Bronchial epithelial cell (primary cell): ENCODE measurements at places on chromosomes 6 and 20.
A peak's percentile ranks its signal among the peaks of the same experiment; 100 is the strongest.

DNA sequence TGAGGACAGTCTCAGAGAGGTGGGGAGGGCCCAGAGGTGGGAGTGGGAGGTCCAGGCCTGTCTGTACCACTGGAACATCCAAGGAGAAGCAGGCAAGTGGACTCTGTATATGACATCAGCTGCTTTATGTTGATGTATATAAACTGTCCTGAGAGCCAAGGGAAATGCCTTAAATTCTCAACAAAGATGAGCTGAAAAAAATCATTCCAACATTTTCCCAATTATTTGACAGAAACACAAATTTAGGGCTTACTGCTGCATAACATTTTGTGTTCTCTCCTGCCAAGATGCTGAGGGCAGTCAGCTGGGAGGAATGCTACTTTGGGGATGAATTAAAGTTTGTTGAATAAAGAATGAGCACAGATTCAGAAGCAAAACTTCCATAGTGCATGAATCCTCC is 52.8 kb downstream of the FOXC1 start:
- DNase-seq, result no peak

GRCh38 chr6:170243791-170244291 is 47.0 kb downstream of the DLL1 start:
- DNase-seq, result no peak

- DNase-seq, result no peak
These were observed 84.3 kb upstream of the MAFB start for GRCh38 chr20:40773376-40773775.

GRCh38 chr6:31901415-31901952 is 402 bp downstream of the ZBTB12 start:
- no peak for DNase-seq

DNA sequence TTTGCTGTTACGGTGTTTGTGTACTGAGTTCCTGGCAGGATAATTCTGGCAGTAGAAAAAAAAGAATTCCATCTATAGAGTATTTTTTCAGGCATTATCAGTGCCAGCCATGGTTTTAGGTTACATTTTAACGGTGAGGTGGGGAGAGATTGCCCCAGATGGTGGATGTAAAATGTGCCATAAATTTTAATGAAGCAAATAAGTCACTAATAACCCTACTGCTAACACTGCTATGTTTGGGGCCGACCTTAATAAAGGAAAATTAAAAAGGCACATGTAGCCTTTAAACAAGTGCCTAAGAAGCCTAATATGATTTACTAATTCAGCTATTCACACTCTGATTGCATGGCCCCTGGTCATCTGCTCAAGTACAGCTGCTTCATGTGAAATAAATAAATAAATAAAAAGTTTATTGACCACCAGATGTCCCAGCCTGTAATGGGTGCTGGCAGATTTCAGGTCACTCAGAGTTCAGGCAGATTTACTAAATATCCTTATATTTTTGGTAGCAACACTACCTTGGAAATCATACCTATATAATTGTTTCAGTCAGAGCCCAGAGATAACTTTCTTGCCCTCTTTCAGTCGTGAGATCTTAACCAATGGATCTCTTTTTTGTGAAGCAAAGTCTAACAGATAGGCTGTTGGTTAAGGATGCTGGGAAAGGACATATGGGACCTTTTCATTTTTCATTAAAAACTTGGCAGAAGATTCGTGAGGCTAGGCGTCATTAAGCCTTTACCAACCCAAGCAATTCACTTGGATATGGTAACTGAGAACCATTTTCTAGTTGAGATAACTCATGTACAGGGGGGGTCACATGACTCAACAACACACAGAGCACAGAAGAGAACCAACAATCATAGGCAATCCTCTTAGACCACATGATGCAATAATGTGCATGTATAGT is 495.0 kb upstream of the NRSN1 start:
- no peak for DNase-seq

DNA sequence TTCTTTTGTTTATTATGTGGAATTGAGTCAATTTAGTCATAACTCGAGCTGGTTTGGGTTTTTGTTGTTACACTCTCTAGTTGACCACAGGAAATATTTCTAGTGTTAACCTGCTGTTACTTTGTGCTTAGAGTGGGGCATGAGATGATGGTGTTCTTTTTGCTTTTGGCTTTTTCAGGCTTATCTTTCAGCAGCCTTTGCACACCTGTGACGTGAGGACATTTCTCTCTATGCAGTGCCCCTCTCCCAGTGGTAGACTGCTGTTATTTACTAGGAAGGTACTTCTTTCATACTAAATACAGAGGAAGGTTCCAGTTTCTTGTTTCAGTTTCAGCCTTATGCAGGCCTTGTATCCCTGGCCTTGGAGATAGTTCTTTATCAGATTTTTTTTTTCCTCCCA is 766.8 kb upstream of the MAN1A1 start:
- DNase-seq, result no peak

DNA sequence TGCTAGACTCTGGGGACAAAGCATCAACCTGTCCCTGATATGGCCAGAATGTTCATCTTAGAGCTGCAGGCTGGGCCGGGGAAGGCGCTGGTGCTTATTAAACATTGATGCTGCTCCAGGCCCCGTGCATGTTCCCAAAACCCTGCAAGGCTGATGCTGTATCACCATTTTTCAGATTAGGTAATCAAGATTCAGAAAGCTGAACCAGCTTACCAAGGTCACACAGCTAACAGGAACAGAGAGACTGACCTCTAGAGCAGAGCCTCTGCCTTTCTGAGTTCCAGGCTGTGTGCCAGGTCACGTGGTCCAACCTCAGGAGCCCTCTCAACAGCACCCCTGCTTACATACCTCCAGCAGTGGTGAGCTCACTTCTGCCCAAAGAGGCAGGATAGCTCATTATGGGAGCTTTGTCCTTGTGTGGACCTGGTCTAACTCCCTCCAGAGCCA is 16.1 kb upstream of the VSTM2L start:
- DNase-seq, result no peak

DNA sequence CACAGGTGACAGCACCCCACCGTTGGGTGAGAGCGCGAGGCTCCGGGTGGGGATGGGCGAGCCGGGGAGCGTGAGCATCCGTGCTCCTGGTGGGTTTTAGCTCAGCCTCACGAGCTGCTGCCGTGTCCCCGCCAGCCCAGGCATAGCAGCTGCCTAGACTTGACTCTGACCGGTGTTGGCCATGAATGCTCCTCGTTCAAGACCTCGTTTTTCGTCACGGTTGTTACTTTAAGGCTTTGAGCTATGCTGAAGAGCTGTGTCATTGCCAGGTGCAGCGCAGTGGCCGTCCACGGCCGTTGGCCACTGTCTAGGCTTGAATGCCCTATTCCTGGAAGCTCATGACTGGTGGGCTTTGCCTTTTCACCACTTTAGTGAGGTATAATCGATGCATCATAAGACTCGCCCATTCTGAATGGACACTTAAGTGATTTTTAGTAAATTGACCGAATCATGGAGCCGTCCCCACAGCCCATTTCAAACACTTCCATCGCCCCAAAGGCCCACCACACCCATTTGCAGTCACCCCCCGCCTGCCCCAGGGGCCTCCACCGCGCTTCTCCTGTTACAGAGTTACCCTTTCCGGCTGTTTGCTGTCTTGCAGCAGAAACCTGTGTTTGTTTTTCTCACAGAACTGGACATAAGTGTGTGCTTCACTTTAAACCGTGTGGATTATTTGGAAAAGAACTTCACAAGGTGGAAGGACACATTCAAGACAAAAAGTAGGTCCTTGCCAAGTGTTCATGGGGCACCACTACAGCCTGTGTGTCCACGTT is 21.4 kb upstream of the ADRM1 start:
- no peak for DNase-seq

DNA sequence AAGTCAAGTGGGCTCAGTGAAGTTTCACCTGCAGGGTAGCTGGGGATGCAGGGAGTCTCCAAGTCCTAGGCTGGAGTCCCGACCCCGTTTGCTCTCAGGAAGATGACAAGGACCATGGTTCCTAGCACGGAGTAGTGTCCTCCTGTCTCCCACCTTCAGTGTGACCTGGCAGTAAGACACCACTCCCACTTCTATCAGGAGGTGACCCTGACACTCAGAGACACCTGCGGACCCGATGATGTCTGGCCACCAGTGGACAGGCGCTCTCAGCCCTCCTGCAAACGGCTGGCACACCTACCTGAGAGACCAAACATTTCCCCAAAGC is 1.1 kb downstream of the SOD2 start:
- no peak for DNase-seq

- no peak for DNase-seq
These were observed 92.7 kb upstream of the GLP1R start for GRCh38 chr6:38955861-38956260.

DNA sequence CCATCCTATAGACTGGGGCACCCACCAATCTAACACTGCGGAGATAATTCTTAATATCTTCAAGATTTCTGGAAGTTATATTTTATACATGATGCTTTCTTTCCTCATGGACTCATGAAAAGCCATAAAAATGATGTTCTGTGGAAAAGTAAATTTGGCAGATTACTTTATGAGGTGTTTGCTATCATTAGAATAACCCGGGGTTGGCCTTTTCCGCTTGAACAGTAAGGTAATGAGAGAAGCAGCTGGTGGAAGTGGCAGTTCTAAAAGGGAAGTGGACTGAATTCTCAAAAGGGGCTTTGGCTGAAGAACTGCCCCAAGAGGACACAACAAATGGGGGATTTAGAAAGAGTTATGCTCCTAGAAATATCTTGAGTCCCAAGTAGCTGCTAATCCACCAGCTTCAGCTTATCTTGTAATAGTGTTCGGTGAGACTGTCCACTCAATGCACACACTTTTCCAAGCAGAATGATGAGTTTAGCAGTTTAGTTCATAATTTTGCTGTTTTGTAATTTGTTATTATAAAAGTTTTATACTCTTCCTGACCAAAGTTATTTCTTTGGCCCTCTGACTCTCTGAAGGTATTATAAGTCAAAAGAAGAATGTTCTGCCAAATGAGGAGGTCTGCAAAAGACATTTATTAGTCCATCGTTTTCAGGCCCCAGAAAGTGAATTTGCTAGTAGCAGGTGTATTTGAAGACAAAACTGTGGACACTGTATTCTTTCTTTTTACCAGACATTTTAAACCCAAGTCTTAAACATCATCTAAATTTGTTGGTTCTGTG is 2.9 kb downstream of the ISM1 start:
- no peak for DNase-seq

- no peak for DNase-seq
These were observed 29.3 kb downstream of the KCNQ5 start for GRCh38 chr6:72651174-72651573.

DNA sequence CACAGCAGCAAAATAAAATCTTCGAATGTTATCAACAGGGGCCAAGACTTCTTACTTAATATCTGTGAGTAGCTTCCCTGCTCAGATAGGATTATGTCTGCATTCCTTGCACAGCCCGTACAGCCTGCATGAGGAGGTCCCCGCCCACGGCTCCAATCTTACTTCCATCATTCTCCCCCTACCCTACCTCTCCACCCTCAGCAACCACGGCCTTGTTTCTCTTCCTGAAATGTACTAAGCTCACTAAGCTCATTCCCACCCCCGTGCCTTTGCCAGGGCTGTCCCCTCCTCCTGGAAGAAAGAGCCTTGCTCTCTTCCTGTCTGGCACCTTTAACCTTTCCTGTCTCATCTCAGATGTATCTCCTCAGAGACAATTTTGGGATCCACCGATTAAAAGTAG is 120.4 kb downstream of the BCAS1 start:
- no peak for DNase-seq

- DNase-seq, result peak; percentile 96
These were observed 534.7 kb upstream of the JARID2 start for GRCh38 chr6:14711056-14711703.

GRCh38 chr6:118554698-118555097 is 6.6 kb downstream of the PLN start:
- DNase-seq, result no peak

DNA sequence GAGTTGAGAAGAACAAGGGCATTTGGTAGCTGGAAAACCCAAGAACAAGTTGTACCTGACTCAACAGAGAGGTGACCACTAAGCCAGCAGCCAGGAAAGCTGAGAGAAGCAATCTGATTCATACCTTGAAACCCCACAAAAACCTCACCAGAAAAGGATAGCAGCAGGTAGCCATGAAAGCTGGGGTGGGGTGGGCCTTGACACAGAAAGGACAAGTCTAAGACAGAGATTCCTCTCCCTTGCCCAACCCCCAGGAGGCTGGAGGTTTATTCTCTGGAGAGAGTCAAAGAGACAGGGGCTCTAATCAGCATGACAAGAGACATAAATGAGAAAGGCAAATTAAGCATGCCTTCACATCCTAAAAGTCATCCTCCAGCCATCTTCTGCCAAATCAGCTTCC is 151.7 kb upstream of the DST start:
- DNase-seq, result peak; percentile 50

DNA sequence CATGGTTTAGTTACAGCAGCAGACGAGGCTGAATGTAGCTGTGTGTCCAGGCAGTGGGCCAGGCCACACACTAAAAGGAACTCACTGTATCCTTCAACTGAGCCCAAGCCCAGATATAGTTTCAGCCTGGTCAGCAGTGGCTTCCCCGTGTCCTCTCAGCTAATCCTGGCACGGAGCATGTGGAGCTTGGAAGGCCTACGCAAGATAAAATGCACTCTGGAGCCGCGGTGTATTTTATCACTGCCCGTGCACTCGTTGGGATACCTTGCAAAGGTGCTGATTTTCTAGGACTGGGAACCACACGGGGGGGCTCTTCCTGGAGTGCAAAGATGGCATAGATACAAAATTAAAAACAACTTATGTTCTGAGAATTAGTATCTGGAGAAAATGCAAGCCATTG is 48.4 kb upstream of the IYD start:
- DNase-seq, result no peak

DNA sequence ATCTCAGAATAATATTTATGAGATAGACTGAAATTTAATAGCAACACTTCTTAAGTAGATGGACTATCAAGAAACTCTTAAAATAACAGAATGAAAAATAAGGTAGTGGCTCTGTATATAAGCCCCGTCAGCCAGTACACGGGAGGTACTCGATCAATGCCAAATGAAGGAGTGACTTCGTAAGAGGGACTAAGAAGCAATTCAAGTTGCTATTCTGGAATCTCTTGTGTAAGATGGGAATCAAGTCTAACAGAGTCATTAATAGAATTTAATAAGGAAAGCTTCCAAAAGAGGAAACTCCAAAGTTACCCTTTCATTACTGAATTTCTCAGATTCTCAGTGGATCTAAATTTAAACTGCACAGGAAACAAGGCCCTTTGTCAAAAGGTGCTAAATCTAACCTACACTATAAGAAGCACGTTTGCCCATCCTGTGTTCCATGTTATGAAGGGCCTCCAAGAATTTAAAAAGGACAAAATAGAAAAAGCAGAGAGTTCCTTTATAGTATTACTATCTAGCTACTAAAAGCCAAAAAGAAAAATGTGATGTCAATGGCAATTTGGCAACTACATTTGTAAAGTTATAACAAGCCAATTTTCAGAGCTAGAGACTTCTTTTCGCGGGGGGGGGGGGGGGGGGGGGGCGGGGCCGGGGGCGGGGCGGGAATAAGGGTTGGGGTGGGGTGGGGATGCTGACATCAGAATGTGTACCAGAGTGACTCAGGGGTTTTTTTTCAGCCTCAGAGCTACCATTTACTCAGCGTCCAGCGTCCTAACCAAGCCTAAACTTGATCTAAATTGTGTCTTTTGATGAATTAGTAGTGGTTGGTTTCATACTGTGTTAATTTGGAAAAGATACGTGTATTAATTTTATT is 200.6 kb downstream of the GMPR start:
- DNase-seq, result peak; percentile 83

GRCh38 chr6:35461270-35461669 is 6.9 kb upstream of the RPL10A start:
- peak; percentile 51 for DNase-seq

- DNase-seq, result no peak
These were observed 22.0 kb downstream of the KIF13A start for GRCh38 chr6:17965397-17965796.

GRCh38 chr20:62977613-62978560 is 25.4 kb downstream of the SLC17A9 start:
- no peak for DNase-seq
